ENCODE measurements at places on chromosomes 16 and 17. TPM values are rescaled to one million over a fixed set of nuclear protein-coding genes. Genes with fewer than 3 reads are reported as not detected.

Gene CPHXL2
- total RNA-seq, result not detected

Gene CACNA1H
- total RNA-seq, result 15.2 TPM

Gene ZKSCAN2
- total RNA-seq, result 1.8 TPM

Gene CMTM1
- not detected for total RNA-seq

Gene DDX52
- total RNA-seq, result 10.9 TPM

Gene CAVIN1
- total RNA-seq, result 75.8 TPM

Gene DHRS7C
- not detected for total RNA-seq

Gene PERCC1
- total RNA-seq, result not detected

Gene BAHCC1
- total RNA-seq, result 14.8 TPM

Gene SAT2
- 59.9 TPM for total RNA-seq

Gene LITAFD
- total RNA-seq, result not detected

Gene SLC35G6
- not detected for total RNA-seq

Gene WSCD1
- 3.0 TPM for total RNA-seq

Gene ZNF624
- 0.52 TPM for total RNA-seq

Gene MEIOB
- total RNA-seq, result not detected

Gene NAGS
- not detected for total RNA-seq

Gene FOXN1
- total RNA-seq, result 0.52 TPM

Gene TVP23A
- not detected for total RNA-seq

Gene KRT39
- not detected for total RNA-seq

Gene MYO15A
- total RNA-seq, result 1.3 TPM

Gene TMUB2
- total RNA-seq, result 22.6 TPM

Gene LPCAT2
- total RNA-seq, result 3.3 TPM

Gene HOXB9
- total RNA-seq, result not detected

Gene C16orf86
- total RNA-seq, result 9.6 TPM

Gene KRTAP4-3
- total RNA-seq, result not detected

Gene SPDYE4
- not detected for total RNA-seq
